Inflammatory macrophage (primary cell): ENCODE measurements at places on chromosomes 12 and 14.

DNA sequence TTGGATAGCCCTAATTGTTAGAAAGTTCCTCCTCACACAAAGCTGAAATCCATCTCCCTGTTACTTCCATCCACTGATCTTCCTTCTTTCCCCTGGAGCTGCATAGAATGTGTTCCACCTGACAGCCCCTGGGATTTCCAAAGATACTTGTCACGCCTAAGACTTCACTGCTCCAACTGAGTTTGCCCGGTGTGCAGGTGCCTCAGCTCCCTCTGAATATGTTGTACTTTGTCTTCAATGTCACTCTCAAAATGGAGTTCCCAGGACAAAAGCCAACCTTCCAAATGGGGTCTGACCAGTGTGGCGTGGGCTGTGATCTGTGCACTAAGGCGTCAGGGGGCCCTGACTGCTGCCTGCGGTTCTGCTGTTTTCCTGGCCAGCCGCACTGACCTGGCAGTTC is 42.8 kb downstream of the CACNA2D4 start:
- no peak for DNase-seq

DNA sequence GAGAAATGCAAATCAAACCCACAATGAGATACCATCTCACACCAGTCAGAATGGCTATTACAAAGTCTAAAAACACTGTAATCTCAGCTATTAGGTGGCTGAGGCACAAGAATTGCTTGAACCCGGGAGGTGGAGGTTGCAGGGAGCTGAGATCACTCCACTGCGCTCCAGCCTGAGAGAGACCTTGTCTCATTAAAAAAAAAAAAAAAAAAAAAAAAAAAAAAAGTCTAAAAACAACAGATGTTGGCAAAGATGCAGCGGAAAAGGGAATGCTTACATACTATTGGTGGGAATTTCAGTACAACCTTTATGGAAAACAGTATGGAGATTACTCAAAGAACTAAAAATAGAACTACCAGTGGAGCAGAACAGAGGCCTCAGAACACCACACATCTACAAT is 19.0 kb upstream of the ATF7 start:
- no peak for DNase-seq

DNA sequence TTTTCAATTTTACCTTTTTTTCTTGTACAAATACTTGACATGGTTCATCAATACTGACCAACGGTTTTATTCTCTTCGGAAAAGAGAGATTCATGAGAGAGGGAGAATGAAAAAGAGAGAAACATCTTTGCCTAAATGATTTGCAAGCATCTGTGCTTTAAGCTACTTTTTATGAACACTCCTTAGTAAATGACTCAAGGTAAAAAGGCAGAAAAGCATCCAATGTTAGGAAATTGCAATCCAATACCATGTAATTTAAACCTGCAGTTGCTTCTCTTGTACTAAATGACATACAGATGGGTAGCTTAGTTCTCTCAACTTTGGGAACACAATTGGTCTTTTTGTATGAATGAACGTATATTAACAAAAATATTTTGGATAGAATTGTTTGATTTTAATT is 46.1 kb downstream of the MSRB3 start:
- DNase-seq, result no peak

DNA sequence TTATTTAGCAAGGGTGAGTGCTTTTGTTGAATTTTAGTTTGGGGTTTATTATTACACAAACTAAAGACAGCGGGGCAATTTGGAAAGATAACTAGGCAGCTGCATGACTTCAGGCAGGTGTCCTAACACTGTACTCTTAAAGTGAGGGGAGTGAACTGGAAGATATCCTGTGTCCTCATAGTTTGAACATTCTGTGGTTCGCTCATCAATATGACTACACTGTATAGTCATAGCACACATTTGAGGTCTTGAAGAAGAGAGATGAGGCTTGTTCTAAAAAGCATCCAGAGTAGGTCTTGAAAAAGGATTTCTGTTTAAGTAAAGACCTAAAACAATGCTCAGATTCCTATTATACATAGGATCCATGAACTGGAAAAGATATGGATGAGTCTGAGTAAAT is 1.7 kb upstream of the MAP3K9 start:
- DNase-seq, result no peak
